ENCODE measurements at places on chromosomes 2 and 18.
A peak's percentile ranks its signal among the peaks of the same experiment; 100 is the strongest.

DNA sequence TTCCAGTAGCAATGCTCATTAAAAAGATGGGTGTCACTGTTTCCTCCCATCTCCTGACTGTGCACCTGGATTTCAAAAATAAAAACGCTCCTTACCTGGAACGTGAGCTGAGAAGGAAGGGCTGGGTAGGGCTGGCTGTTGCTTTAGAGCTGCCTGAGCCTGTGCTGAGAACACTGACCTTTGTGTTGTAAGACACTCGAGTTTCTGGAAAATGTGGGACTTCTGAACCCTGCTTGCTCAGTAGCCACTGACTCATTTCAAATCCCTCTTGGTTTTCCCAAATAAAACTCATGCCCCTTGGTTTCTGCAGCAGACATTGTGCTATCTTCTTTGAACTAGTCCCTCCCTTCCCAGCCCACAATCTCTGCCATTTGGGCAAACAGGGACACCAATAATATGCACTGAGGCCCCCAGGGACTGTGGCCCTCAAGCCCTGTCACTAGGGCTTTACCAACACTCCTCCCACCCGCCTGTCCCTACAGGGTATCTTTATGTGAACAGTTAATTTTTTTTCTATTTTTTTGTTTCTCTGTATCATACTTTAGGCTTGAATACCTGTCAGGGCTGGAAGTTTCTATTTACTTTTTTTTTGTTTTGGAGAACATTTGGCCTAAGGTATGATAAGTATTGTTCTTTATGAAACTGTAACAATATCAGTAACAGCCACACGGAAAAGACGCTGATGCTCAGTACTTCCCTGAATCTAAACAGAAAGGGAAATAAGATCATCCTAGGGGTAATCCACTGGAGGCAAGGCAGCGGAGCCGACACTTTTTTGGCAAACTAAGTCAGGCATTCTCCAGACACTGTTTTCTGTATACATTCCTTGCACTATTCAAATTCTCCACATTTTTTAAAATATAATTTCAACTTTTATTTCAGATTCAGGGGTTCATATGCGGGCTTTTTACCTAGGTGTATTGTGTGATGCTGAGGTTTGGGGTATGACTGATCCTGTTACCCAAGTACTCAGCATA lies 280.2 kb downstream of the STK39 start:
- DNase-seq, result no peak

DNA sequence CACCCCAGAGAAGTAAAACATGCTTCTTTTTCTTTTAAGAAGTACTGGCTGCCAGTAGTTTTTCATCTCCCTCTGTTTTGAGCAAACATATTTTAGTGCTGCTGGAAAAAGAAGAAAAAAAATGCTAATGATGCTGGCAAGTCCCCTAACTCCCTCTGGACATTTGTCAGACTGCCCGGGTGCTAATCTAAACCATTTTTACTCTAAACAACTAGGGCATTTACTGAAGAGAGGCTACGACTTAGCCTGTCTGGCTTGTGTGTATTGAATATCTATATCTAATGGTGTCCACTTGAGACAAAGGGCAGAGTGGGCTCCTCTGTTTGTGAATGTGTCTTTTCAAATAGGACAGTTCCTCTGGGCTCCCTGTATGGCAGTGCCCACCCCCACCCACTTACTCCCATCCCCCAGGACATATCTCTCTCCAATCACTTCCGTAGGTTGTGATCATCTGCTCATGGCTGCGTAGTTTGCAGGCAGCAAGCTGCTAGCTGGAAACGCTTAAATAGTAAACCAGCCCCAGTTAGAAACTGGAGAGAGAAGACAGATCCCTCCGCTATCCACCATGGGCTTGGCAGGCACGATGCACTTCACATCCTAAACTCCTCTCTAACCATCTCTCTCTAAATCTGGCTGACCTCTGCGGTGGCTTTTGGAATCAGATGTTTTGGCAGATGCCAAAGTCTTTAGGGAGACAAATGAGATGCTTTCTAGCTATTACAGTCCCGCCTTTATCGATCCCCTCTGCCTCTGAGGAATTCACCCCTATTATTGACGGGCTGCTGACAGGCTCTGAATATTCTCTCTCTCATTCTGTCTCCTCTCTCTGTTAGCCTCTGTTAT lies 58.3 kb downstream of the DOCK10 start:
- DNase-seq, result no peak

- DNase-seq, result no peak
These were observed 326.8 kb downstream of the CCDC85A start for GRCh38 chr2:56510610-56511009.

- DNase-seq, result peak; percentile 18
These were observed 1224.8 kb upstream of the ZEB2 start for GRCh38 chr2:145744541-145745386.

- DNase-seq, result no peak
These were observed 41.8 kb downstream of the GLS start for GRCh38 chr2:190922376-190922775.

DNA sequence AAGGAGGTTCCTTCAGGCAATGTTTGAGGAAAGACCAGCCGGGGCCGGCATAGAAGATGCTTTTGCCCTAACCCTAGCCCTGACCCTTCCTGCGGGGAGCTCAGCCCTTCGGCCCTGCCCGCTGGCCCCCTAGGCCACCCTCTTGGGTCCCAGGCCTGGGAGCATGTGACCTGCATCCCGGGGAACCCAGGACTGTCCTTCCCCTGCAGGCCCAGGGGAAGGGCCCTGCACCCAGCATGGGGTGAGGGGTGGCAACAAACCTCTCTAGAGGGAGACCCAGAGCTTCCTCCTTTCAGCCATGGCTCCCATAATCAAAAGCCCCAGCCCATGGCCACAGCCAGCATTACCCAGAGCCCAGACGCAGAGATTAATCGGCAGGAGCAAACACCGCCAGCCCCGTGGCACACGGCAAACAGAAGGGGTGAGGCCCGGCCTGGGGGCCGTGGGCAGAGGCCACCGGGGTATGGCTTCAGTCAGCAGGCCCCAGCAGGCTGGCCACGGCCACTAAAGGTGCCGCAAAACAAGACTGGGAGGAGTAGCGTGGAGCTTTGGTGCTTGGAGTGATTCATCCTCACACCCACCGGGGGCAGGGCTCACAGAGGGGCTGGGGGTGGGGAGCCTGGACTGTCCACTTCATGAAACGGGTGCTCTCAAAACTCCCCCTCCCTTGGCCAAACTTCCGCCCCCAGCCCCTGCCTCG lies 61.6 kb upstream of the HPCAL1 start:
- DNase-seq, result no peak

- no peak for DNase-seq
These were observed 483.8 kb downstream of the TDRD15 start for GRCh38 chr2:21607572-21607971.

DNA sequence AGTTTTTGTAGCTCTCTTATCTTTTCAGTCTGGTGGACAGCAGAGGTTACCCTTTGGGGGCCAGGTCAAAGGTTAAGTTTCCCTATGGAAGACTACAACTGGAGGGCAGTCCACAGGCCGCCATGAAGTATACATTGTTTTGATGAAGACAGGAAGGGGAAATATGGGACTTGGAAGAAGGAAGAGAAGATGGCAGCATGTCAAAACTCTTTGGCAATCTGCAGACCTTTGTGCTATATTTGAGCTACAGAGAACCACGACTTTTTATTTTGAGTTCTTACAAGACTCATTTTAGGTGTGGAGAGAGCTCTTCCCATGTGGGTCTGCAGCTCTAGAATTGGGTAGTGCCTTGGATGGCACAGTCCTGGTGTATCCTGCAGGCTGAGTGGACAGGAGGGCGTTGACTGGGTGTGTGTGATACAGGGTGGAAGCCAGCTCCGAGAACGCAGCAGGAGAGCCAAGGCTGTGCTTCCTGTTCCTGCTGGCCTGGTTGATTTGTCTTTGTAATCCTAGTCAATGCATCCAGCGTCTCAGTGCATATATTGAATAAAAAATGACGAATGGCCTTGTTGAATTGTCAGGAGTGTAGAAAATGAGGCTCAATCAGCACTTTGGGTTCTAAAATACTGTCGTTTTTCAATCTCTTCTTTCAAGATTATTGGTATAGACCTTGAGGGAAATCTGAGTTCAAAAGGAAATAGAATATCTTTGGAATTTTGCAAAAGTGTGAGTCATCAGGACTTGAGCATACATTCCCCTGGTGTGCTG lies 11.5 kb downstream of the ITGA6 start:
- DNase-seq, result no peak

DNA sequence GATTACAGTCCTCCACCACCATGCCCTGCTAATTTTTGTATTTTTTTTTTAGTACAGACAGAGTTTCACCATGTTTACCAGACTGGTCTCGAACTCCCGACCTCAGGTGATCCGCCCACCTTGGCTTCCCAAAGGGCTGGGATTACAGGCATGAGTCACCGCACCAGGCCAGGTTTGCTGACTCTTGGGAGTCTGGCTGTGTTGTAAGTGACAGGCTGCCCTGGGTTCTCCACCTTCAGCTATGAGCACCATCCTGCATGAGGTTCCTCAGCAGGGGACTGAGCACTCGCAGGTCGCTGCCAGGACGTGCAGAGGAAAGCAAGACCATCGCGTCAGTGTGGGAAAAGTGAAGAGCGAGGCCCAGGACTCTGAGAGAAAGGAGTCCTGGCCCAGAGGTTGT lies 112.6 kb upstream of the NDUFV2 start:
- DNase-seq, result no peak

- no peak for DNase-seq
These were observed 2.5 kb upstream of the RTP5 start for GRCh38 chr2:241866790-241867645.

GRCh38 chr2:226420646-226421045 lies 379.0 kb downstream of the IRS1 start:
- DNase-seq, result no peak

- no peak for DNase-seq
These were observed 177.2 kb upstream of the RAB6C start for GRCh38 chr2:129802290-129802689.

DNA sequence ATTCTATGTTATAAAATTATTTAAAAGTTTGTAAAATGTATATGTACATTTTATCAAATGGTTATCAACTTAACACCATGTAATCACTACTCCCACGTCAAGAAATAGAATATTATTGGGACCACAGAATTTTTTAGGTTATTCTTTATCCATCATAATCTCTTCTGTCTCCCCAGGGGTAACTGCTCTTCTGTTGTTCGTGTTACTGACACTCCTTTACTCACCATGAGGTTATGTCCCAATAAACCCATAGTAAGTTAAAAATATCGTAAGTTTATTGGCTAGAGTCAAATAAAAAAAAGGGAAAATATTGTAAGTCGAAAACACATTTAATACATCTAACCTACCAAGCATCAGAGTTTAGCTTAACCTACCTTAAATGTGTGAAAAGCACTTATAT lies 14.0 kb downstream of the OTX1 start:
- no peak for DNase-seq
